ENCODE measurements at places on chromosomes 4 and X.

- no peak for DNase-seq
Measured at GRCh38 chr4:110096405-110096804, 102.0 kb downstream of the ELOVL6 start.

DNA sequence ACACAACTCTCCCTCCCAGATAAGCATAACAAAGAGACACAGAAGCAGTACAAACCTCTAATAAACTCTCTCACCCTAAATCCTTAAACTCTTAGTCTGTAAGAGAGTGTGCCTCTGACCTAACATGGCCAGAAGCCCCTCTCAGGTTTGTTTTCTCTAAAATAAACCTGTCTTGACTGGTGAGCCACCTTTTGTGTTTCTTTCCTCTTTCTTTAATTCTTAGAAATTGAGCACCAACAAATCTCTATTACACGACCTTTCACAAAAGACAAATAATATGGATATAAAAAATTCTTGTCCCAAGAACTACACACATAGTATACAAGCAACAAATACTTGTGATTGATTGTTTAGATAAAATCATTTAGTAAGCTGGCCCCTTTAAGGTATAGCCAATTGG lies 573.7 kb downstream of the EPHA5 start:
- DNase-seq: no peak

DNA sequence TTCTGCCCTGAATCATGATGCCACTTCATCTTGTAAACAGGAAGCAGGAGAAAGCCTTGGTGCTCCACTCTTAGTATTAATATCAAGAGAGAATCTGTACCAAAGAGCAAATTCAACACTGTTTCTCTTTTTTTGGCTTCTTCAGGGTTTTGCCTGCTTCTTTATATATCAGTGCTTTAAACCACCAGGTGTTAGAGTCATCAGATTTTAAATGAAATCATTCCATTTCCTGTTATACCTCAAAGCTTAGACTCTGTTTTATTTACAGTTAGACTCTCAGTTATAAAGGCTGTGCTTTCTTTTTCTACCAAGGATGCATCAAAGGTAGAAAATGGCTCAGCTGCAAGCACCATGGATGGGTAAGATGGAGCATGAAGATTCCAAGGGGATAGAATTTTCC lies 350.9 kb downstream of the CAMK2D start:
- DNase-seq: no peak

DNA sequence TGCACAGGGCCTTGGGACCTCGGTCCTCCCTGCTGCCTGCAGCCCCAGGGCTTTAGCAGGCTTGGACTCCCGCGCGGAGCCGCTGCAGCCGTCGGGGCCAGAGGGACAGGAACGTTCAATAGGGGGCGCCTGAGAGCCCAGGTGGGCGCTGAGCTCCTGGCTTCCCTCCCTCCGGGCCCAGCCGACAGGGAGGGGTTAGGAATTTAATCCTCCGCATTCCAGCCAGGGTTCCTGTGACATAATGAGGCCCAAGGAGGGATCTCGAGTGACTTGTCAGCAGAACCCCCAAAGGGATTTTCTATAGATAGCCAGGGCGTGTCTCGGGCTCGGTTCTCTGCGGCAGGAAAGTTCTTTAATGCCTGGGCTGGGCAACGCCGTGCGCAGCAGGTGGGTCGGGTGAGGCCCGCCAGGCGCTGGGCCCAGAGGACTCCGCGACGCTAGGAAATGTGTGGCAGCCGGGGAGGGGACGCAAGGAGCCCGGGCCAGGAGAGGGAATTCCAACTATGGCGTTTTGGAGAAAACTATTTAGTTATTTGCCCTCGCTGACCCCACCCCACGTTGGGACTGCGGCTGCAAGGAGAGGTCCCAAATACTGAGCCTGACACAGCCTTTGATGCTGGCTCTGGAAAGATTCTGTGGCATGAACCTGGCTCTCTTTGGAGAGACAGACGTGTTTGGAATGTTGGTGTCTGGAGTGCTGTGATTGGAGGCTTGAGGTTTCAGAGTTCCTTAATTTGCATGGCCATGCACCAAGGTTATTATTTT lies 285.2 kb upstream of the GATB start:
- no peak for DNase-seq

DNA sequence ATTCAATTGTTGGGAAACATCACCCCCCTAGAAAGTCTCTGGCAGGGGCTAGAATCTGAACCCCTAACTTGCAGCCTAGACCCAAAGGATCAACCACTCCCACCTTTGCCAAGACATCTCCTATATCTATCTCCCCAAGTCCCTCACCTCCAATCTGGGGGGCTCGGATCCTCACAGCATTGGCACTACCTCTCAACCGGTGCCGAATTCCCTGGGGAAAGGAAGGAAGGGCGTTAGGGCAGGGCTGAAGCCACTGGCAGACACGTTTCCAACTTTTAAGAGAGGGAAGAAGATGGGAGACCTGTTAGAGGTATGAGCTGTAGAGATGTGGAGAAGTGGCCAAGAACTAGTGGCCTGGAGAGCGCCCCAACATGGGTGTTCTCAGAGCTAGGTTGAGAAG lies 2.7 kb downstream of the TIMM17B start:
- no peak for DNase-seq

- no peak for DNase-seq
Measured at GRCh38 chr4:92232566-92232965, 71.2 kb upstream of the GRID2 start.

DNA sequence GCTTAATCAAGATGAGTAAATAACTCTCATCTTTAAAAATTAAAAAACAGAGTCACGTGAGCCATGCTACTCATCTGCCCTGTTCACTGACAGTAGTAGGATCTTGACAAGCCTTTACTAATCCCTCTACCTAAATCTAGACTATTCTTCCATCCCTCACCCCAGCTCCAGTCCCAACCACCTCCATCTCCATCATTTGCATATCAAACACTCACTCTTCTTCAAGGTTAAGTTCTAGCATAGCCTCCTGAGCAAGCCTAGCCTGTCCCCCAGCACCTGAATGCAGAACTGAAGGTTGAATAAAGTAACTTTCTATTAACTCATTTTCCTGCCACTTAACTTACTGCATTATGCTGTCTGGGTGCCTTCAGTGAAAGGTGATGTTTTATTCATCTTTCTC lies 72.5 kb downstream of the YIPF7 start:
- DNase-seq: no peak

GRCh38 chr4:84237008-84237407 lies 262.1 kb downstream of the NKX6-1 start:
- no peak for DNase-seq

- DNase-seq: no peak
Measured at GRCh38 chrX:97189668-97190067, 306.0 kb downstream of the RPA4 start.

- no peak for DNase-seq
Measured at GRCh38 chr4:94519925-94520789, 68.4 kb downstream of the PDLIM5 start.

DNA sequence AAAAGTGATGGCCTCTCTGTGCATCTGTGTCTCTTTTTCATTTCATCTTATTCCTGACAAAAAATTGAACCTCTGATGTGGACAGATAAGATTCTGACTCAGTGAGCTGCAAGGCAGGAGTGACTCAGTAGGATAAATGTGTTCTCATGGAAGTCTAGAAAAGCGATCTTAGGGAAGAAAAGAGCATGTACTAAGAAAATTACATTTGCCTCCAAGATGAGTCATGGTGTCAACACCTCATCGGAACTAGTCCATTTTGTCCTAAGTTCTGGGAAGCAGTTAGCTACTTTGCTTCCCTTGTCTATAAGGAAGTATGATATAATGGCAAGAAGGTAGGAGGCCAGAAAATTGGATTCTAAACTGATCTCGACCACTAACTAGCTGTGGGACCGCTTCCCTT lies 83.5 kb upstream of the AFF2 start:
- DNase-seq: no peak

- no peak for DNase-seq
Measured at GRCh38 chr4:132540797-132541196, 608.3 kb upstream of the PCDH10 start.

GRCh38 chrX:77723681-77724080 lies 62.3 kb downstream of the ATRX start:
- no peak for DNase-seq

DNA sequence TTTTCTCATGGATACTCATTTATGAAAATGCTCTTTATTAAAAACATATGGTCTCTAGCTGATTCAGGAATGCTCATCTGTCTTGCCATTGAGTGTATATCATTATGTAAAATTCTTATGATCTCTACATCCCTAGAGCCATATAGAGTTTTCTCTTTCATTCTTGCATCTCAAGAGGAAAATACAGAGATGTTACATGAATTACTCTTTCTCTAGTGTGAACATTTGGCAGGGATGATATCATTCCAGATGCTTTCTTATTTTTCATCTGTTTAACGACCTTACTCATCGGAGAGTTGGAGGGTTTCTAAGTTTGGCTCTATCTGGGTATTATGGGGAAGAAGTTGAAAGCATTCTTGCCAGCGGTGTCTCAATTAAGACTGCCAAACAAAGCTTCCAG lies 202.9 kb upstream of the SLC7A11 start:
- no peak for DNase-seq

DNA sequence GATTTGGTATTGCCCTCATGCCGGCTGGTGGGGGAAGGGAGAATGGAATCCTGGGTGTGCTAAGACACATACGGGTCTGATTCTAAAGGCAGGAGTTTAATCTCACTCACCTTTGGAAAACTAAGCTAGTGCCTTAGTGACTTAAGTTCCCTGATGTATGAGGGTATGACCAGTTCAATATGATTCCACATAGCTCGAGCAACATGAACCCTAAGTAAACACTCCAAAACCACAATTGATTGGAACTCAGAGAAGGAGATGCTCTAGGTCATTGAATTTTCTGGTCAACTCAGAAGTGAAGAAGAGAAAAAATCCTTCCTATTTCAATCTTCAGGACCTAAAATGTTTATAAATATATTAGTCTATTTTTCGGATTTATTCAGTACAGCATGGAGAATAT lies 420.1 kb upstream of the INTU start:
- DNase-seq: no peak

- DNase-seq: no peak
Measured at GRCh38 chr4:121076416-121076815, 4.1 kb upstream of the NDNF start.

GRCh38 chrX:131226591-131226990 lies 62.5 kb downstream of the IGSF1 start:
- no peak for DNase-seq
